Stimulated activated CD8-positive, alpha-beta memory T cell treated with anti-CD3 and anti-CD28 coated beads, Interleukin-15, amount 100 ng/mL, for 24 hours (primary cell): ENCODE measurements at places on chromosomes 4 and X.

DNA sequence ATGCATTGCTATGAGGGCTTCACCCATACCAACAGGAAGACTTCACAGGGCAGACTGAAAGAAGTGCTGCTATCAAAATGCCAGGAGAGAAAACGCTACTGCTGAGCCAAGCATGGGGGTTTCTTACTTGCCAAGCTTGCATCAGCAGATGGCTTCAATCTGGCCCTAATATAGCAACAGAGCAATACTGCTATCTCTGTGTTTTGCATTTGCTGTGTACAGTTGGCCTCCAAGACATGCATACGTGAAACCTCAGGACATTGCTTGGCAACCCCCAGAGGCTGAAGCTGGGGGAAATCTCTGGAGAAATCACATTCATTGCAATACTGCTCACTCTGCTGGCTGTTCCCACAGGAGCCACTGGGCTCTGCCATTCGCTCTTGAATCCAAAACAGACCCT lies 127.2 kb upstream of the GPC4 start:
- DNase-seq, result no peak

- DNase-seq, result no peak
Observed at GRCh38 chr4:51942108-51942832, 77.9 kb downstream of the LRRC66 start.

GRCh38 chr4:185404031-185404430 lies 7.4 kb downstream of the ANKRD37 start:
- DNase-seq, result no peak

- no peak for DNase-seq
Observed at GRCh38 chr4:121114756-121115155, 42.4 kb upstream of the NDNF start.
